ENCODE measurements at places on chromosomes 3 and 15.

- no peak for DNase-seq
Measured at GRCh38 chr3:22908989-22909507, 294.1 kb upstream of the UBE2E2 start.

DNA sequence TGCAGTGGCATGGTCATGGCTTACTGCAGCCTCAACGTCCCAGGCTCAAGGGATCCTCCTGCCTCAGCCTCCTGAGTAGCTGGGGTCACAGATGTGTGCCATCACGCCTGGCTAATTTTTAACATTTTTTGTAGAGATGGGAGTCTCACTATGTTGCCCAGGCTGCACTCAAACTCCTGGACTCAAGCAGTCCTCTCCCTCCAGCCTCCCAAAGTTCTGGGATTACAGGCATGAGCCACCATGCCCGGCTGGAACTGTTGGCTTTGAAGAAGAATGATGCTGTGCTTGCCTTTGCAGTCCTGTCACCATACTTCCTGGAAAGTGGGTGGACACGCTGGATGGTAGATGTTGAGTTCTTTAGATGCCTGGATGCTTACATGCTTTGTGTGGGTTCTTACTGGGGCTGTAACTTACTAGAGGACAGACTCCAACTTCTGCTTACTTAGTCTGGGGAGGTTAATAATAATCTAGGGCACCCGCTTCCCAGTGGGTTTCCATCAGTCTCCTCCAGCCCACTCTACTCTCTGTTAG lies 36.7 kb downstream of the IGF1R start:
- no peak for DNase-seq

DNA sequence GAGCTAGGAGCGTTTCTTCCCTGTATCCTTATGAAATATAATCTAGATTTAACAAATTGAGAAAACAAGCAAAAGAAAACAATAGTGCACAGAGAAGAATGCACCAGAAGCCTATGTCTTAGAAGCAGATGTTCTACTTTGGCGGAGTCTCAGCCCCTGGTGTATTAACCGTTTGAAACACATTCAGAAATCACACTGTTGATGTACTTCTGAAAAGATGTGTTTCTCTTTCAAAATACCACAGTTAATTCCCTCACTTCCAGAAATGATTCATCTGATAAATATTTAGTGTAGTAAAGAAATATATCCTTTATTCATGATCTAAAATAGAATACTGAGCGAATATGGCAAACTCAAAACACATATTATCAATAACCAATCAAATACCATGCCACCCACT lies 77.7 kb downstream of the CBLB start:
- no peak for DNase-seq

DNA sequence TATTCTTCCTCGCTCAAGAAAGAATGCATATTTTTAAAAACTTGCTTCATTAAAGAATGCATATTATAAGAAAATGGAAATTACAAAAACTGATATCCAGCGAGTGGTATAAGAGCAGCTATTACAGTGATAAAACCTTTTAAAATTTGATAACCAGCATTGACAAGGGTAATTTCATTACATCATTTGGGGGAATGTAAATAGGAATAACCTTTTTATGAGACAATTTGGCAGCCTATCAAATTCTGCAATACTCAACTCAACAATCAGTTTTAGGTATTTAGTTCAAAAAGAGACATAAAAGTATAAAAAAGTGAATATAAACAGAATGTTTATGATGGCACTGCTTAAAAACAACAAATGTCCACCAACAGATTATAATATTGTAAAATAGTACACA lies 35.4 kb downstream of the MAP4 start:
- DNase-seq: no peak

GRCh38 chr3:187017511-187018230 lies 87.3 kb downstream of the ST6GAL1 start:
- no peak for DNase-seq

GRCh38 chr3:24158761-24159454 lies 213.8 kb downstream of the NR1D2 start:
- DNase-seq: no peak

- peak; percentile 21 for DNase-seq
Measured at GRCh38 chr3:33438284-33438668, 1.9 kb downstream of the UBP1 start.

- DNase-seq: no peak
Measured at GRCh38 chr15:51316636-51317035, 21.8 kb downstream of the CYP19A1 start.

- peak; percentile 41 for DNase-seq
Measured at GRCh38 chr15:70636540-70637165, 126.7 kb downstream of the UACA start.

DNA sequence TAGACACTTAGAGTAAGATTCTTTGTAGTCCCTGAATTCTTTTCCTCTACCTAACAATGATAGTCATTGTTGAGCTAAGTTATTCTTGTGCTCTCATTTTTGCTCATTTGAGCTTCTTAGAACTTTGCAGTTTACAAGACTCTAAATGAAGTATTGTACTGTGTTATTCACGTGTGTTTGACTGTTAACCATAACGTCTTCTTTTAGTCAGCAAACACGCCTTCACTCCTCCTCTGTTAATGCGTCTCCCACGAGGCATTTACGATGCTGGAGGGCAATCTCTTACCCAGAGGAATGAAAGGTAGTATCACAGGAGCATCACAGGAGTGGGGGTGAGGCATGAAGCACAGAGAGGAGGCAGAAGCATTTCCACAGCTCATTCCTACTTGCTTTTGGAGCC lies 14.8 kb upstream of the P2RY14 start:
- DNase-seq: no peak

- no peak for DNase-seq
Measured at GRCh38 chr15:34951993-34952392, 17.5 kb downstream of the AQR start.

- DNase-seq: no peak
Measured at GRCh38 chr3:196518966-196519717, 4.0 kb upstream of the SMCO1 start.

- DNase-seq: peak; percentile 9
Measured at GRCh38 chr3:104510131-104510849, 856.4 kb upstream of the ALCAM start.

DNA sequence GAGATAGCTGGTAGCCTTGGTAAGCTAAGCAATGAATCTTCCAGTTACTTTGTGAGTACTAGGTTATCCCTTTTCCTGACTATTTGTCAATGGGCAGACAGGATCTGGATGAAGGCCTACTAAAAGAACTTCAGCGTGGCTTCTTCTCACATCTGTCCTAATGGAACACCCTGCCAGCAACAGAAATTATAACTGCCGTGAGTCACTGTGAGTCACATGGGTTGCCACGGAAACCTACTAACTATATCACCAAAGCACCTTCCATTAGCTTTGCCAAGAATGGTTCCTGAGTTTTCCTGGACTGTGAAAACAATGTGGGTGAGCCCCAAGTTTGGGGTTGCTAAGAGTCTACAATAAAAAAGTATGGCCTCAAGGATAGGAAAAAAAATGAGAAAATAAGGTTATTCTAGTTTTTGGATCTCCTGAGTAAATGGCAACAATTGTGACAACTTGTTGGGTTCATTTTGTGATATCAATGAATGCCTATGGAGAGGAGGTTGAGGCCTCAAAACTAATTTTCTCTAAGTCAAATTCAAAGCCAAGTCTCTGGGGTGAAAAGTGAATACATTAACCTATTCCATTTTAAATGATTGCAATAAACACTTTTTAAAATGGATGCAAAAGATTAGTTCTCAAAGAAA lies 195.1 kb upstream of the ICE2 start:
- DNase-seq: no peak

All from retina (tissue), 1 donor.